ENCODE measurements at places on chromosomes 7 and 10.

- DNase-seq = peak; percentile 68
Measured at GRCh38 chr10:119575506-119575905, 21.3 kb downstream of the TIAL1 start.

DNA sequence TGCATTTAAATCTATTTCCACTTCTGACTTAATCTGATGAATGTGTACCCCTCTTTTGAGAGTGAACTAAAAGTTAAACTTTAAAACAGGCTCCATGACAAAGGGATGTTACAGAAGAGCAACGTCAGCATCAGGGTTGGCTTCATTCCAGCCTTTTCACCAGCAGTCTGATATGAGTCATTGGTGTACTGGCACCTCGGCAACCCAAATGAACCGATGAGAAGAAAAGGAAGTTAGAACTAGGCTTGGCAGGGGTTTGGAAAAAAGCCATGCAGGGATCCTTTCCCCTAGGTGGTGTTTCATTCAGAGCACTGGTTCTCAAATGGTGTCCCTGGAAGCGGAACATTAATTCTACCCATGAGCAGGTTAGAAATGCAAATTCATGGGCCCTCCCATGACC lies 53.6 kb downstream of the SEC61G start:
- DNase-seq = no peak

- DNase-seq = no peak
Measured at GRCh38 chr7:136717910-136718557, 150.4 kb upstream of the CHRM2 start.

DNA sequence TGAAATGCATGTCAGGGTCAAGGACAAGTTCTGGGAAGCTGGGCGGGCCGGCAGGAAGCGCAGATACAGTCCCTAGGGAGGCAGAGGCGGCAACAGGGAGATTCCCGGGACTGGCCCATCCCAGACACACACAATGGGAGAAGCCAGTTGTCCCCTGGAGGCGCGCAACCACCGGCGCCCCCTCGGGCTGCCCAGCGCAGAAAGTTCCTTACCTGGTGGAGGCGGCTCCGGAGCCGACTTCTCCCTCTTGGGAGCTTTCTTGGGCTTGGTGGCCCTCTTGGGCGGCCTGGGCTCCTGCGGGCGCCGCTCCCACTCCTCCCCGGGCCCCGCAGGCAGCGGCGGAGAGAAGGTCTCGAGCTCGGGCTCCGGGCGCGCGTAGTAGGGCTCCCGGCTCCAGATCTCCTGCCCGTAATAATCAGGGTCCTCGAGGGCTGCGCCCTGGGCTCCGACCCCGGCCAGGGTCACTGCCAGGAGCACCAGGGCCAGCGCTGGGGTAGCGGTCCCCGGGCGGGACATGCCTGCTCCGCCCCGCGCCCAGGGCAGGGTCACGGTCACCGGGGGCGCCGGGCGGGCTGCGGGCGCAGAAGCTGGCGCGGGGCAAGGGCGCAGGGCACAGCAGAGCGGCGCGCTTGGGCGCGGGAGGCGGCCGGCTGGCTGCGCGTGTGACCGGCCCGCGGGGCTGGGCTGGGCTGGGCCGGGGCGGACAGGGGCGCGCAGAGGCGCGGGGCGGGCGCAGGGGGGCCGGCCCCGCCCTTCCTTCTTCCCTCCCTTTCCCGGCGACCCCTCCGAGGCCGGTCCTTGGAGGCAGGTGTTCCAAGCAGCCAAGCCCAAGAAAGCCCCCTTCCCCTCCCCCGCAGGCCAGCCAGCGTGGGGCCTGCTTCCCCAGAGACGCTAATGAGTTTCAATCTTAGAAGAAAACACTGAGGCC lies at the start of gene CPXM2:
Gene CPXM2, minus strand, starts transcription at position 664 of the 928 bp plus-strand sequence. Its CDS starts 148 bp downstream, at position 516.
- no peak for DNase-seq

GRCh38 chr7:156754201-156754600 lies 113.6 kb downstream of the RNF32 start:
- DNase-seq = no peak

GRCh38 chr10:34960983-34961382 lies 129.2 kb downstream of the CUL2 start:
- DNase-seq = no peak

GRCh38 chr10:90743291-90743690 lies 114.5 kb downstream of the HTR7 start:
- DNase-seq = no peak

DNA sequence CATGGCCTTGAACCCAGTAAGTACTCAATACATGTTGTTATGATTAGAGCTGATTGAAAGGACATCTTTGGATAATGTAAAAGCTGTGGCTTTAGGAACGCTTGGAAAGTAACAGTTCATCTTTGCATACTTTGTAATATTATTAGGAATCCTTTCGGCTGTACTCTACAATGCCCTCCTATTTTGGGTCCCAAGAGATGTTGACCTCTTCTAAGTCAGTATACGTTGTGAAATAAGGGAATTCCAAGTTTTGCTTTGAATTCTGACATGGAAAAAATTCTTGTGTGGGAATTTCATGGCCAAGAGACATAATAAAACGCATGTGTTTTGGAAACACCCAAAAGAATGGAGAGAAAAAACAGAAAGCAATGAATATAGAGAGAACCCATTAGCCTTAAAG lies 7.7 kb downstream of the AGR3 start:
- no peak for DNase-seq
